ENCODE measurements at places on chromosomes 1 and 21. TPM values are rescaled to one million over a fixed set of nuclear protein-coding genes. Genes with fewer than 3 reads are reported as not detected.

SPRR2E gene
- not detected for total RNA-seq

VPS45 gene
- 48.5 TPM for total RNA-seq

ITGB2 gene
- total RNA-seq, result 0.09 TPM

GRCh38 chr1:9888886-9889285 is 21.2 kb downstream of the CTNNBIP1 start:
- no peak for DNase-seq

GRCh38 chr1:3922851-3923250 is 22.8 kb upstream of the C1orf174 start:
- no peak for DNase-seq

GRCh38 chr1:246020211-246020954 is 486.7 kb downstream of the SMYD3 start:
- no peak for DNase-seq
